Bone marrow (tissue), 2 donors: ENCODE measurements at places on chromosomes 7 and 10.

DNA sequence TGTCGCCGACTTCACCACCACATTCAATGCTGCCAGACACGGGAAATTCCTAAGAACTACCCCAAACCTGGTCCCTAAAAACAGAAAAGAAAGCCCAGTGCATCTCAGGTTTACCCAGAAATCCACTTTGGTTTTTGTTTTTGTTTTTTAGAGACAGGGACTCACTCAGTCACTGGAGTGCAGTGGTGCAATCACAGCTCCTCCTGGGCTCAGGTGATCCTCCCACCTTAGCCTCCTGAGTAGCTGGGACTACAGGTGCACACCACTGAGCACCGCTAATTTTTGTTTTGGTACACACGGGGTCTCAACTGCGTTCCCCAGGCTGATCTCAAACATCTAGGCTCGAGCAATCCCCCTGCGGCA lies 22.8 kb downstream of the MAD1L1 start:
- no peak for DNase-seq

GRCh38 chr10:17859492-17860156 lies 50.5 kb downstream of the MRC1 start:
- DNase-seq = no peak

DNA sequence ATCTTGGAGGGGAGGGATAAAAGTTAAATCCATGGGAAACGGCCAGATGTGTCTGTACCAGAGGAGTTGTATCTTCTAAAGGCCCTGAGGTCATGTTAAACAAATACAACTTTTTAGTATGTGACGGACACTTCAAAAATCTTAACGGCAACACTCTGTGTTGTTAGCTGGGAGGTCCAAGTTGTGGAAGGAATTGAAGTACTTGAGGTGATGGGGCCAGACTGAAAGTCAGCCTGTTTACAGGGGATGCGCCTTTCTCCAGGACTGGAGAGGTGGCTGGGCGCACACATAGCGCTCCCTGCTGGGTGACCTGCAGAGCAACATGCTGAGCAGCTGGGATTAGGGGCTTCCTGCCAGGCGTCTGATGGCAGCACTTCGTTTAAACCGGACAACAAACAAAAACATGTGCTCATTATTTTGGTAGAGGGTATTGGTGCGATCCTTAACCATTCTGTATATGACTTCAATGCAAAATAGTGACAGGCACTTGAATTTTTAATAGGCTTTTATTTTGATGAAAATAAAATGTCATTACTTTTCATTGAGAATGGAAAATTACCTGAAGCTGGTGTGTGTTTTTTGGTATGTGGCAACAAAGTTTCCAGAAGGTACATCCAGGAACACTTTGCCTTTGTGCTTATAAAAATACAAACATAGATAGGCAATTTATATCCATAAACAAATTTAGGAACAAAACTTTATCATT lies 198.2 kb downstream of the MLLT10 start:
- no peak for DNase-seq

DNA sequence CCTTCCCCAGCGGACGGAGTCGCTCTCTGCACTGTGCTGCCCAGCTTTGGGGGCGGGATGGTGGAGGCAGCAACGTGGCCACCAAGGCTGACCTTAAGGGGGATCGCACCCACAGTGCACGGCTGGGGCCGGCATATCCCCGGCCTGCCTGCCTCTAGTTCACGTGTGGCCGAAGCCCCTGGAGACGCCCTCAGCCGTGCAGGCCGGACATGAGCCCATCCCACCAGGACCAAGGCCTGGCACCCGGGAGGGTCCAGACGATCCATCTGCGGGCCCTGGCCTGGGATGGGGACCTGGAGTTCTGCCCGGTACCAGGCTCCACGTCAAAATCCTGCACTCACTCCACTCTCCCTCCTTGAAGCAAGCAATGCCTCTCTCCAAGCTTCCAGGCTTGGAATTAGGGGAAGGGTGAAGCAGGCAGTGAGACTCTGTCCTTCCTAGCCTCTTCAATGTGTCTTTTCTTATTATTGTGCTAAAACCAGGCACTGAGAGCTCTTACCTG lies 520.8 kb downstream of the REEP3 start:
- no peak for DNase-seq

GRCh38 chr7:157861551-157861950 lies 524.7 kb downstream of the DNAJB6 start:
- DNase-seq = no peak

GRCh38 chr10:113427811-113428558 lies 124.9 kb upstream of the HABP2 start:
- no peak for DNase-seq

GRCh38 chr7:92841192-92841591 lies 4.8 kb upstream of the CDK6 start:
- DNase-seq = no peak

GRCh38 chr10:58086144-58086762 lies 181.4 kb downstream of the IPMK start:
- no peak for DNase-seq

DNA sequence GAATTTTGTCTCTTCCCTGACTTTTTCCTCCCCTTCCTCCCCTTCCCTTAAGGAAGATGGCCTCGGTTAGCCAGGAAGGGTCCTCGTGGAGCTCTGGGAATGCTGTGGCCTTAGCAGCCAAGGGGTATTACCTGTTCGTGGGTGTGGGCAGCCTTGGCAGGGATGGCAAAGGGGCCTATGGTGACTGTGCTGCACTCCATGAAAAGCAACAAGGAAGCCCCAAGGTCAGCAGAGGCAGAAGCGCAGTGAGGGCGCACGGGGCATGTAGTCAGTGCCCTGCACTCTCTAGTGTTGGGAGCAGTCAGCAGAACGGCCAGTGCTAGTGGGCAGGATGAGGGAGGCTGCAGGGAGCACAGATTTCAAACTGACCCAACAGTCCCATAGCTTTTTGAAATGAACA lies 191.8 kb downstream of the ADARB2 start:
- no peak for DNase-seq

- DNase-seq = no peak
Observed at GRCh38 chr7:80204454-80204853, 69.8 kb downstream of the GNAI1 start.

DNA sequence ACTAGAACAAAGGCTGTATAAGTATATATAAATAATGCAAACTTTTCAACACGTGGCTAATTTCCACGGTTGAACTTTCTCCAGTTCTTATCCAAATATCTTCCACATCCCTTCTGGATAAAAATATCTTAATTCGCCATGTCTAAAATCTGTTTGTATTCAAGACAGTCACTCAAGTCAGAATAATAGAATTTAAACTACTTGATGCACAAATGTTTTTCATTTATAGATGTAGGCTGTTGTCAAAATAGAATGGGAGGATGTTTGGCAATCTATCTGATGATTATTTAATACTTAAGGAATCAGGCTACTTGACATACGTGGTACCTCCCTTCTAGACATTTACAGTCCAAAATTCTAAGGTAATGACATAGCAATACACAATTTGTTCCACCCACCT lies 204.3 kb downstream of the TWIST1 start:
- no peak for DNase-seq

DNA sequence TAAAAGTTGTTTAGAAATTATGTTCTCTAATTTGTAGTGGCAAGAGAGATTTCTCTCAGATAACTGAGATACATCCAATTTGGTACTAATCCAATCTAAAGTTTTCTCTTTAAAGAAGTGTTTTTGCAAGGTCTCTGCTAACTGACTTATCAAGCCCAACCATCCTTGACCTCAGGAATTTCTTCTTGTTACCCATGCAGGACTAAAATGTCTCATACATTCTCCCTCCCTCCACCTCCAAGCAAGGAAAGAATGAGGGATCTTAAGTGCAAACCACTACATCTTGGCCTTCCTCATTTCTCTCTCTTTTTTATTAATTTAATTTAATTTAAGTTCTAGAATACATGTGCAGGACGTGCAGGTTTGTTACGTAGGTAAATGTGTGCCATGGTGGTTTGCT lies 12.8 kb downstream of the NRAP start:
- DNase-seq = no peak

DNA sequence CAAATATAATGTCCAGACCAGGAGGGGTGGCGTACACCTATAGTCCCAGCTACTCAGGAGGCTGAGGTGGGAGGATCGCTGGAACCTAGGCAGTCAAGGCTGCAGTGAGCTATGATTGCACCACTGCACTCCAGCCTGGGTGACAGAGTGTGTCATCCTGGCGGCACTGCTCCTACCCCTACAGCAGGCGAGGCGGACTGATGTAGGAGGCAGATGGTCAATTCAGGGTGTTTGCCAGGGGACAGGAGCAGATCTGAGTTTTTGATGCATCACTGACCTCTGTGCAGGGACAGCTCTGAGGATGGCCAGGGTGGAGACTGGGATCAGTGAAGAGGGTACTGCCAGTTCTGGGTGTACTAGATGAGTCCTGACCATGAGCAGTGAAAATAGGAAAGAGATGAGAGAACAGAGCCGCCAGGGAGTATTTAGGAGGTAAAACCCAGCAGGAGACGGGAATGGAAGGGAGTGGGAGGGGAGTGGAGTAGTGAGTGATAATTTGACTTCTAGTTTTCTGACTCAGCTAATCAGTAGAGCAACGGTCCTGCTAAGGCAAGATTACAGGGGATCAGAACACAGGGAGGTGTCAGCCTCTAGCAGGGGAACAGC lies 75.3 kb downstream of the HIP1 start:
- DNase-seq = no peak

- no peak for DNase-seq
Observed at GRCh38 chr7:19442016-19442785, 266.6 kb downstream of the POLR1F start.

DNA sequence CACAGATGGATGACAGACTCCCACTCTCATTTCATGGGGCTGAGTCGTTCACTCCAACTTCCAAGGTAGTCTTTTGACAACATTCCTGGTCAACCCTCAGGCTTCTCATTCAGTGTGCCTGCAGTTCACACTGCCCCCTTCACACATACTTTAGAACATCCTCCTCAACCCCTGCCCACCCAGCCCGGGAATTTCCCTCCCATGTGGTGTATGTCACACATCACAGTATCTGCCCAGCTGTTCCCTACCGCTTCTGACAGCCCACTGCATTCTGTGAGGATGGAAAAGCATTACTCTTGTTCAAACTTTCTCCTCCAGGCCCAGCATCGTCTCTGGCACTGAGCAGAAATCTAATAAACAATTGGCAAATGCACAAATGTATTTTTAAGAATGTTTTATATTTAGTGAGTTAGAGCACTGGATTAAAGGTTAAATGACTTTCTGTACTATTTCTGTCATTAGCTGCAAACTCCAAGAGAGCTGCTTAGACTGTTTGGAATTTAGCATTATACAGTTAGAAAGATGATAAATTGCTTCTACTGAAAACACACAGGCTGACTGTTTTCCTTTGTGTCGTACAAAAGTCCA lies 110.4 kb downstream of the SFMBT2 start:
- DNase-seq = no peak

DNA sequence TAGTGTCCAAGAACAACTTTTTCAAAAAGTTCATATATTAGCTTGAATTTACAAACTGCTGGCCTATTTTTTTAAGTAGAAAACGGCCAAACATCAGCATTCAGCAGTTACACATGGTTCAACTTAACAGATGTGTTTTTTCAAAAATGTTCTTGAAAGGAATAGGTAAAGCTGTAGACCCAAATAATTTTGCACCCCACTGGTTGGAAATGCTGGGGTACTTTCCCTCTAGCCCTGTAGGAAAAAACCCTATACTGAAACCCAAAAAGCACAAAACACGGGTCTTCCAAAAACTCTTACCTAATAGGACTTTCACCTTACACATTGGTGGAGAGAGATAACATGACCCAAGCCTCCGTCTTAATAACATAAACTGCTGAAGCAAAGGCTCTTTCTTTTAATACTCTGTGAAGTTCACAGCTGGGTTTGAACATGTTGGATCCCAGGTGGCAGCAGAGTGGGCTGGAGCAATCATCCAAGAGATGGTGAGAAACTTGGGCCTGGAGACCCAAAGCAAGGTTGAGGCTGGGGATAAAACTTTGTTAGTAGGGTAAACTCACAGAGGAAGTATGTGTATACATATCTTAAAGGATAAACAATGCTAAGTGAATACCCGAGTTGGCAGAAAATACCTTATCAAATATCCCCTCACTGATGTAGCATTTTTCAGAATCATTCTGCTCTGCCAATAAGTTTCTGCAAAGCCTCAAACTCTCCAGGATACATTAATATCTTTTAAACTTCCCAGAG lies 629 bp upstream of the DNAJC9 start:
- DNase-seq = no peak

GRCh38 chr7:33671531-33672262 lies 233.6 kb upstream of the BMPER start:
- no peak for DNase-seq

DNA sequence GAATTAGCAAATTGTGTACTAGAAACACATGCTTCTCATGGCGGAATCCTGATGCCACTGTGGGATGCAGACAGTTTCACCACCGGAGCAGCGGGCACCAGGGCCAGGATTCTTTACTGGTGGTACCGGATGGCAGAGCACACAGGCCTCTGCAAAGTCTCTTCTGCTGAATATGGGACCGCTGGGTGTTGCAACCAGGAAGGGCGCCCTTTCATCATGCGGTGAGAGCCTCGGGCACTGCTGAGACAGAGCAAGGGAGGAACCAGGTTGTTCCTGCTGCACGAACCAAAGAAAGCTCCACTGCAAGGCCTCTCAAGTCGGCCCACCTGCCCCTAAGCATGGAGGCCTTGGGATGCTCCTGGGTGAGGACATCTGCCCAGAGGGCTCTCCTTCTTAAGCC lies 57.0 kb upstream of the NMT2 start:
- DNase-seq = no peak

DNA sequence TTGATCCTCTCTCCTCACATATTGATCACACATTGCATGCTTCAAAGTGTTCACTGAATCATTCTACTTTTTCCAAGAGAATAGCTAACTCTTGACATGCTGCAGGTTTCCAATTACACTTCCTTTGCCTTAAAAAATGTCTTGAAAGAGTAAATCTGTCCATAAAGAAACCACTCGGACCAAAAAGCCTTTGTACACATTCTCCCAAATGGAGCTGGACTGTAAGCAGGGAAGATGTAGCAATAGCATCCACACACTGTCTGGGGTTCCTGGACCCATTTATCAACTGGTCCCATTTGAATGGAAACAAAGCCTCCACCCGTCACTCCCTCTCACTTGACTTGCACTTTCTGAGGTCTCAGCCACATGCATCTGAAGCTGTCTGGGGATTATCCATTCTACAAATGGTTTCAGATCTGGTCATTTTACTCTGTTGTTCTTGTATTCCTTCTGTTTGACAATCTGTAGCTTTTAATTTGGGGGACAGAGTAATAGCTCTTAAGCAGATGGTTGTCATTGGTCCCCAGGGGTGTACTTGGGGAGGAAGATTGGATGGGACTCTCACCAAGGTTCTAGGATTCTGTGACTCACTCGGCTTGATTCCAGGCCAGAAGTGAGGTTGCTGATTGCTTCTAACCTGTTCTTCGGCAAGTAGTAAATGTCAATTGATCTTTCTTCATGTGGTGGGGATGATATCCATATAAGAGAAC lies 203.5 kb downstream of the HIBADH start:
- DNase-seq = no peak

DNA sequence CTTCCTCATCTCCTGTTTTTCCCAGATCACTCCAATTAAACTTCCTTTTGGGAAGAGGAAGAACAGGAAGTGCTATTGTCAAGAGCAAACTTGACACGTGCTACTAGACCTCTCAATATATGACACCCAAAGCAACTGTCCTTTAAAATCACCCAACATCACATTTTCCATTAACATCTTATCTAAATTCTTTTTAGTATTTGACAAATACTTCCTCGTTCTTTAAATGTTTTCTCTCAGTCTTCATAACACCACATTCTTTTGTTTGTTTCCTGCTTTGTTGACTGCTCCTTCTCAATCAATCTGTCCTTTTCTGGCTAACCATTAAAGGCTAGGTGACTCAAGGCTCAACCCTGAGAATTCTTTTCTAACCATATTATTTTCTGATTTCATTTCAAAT lies 7.1 kb upstream of the TFPI2 start:
- DNase-seq = no peak
